ENCODE measurements at places on chromosomes 5 and 9.

GRCh38 chr5:55900068-55900467 is 48.9 kb downstream of the IL31RA start:
- DNase-seq, result no peak

DNA sequence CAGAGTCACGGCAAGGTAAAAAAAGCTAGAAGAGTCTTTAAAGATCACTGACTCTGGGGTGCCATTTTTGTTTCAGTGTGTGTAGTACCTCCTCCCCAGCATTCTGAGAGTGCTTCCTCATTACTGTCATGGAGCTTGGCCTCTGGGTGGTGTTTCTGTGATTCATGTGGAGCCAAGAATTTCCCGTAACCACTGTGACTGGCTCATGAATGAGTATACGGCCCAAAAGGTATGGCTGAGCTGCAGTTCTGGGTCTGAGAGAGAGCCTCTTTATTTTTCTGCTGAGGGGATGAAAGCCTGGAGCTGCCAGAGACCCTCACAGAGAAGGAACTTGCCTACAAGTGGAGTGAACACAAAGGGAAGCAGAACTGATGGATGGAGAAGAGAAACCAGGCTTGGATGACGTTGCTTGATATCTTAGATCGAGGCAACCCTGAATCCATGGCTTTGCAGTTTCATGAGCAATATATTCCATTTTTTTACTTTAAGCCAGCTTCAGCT is 85.6 kb downstream of the PTTG1 start:
- no peak for DNase-seq

GRCh38 chr9:117425566-117425965 is 10.7 kb upstream of the ASTN2 start:
- DNase-seq, result no peak

- peak; percentile 97 for DNase-seq
Observed at GRCh38 chr5:140362875-140363630, 3.1 kb downstream of the SLC4A9 start.

GRCh38 chr5:106408570-106408969 is 1262.2 kb downstream of the EFNA5 start:
- no peak for DNase-seq

Measured in activated CD8-positive, alpha-beta memory T cell treated with anti-CD3 and anti-CD28 coated beads, Interleukin-2, amount 50 U/mL, for 48 hours (primary cell).